ENCODE measurements at places on chromosomes 11 and 22.

DNA sequence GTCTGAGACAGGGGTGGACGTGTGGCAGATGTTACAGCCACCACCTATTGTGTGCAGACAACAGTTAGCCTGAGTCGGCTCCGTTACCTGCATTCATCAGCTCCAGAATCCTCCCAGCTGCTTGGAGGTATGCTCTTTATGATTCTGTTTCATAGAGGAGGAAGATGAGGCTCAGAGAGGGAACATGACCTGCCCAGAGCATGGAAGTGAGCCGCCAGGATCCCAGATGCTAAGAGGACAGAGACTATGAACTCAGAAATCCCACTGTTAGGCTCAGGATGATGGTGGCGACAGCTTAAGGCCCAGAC, 1.5 kb downstream of the EMID1 start:
- no peak for DNase-seq

DNA sequence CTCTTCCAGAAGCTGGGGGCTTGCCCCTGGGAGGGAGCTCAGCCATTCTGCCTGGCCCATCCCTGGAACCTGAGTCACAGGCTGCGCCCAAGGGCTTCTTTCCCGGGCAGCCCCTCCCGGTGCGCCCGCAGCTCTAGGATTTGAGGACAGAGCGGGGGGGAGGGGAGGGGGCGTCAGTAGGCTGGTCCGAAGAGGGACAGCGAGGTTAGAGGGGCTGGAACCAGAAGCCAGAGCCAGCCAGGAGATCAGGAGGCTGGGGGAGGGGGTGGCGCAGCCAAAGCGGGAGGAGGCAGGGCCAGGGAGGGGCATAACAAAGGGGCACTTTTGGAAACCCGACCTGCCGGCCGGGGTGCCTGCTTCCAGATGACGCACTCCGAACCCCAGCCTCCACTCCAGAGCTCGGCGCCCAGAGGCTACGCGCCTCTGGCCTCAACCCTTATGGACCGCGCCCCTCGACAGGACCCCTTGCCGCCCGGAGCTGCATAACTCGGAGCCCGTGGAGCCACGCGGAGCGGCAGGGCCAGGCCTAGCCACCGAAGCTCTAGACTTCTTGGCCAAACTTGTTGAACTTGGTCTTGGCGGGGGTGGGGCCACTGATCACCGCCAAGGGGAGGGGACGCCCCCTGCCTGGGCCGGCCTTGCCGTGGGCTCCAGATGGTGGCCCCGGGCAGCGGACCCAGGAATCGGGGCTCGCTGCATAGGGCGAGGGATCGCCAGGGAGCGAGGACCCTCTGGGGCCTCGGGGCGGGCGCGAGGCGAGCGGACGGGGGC, 744 bp downstream of the PACSIN3 start:
- DNase-seq = no peak

- DNase-seq = no peak
Observed at GRCh38 chr11:45933846-45934579, 11.6 kb downstream of the LARGE2 start.

DNA sequence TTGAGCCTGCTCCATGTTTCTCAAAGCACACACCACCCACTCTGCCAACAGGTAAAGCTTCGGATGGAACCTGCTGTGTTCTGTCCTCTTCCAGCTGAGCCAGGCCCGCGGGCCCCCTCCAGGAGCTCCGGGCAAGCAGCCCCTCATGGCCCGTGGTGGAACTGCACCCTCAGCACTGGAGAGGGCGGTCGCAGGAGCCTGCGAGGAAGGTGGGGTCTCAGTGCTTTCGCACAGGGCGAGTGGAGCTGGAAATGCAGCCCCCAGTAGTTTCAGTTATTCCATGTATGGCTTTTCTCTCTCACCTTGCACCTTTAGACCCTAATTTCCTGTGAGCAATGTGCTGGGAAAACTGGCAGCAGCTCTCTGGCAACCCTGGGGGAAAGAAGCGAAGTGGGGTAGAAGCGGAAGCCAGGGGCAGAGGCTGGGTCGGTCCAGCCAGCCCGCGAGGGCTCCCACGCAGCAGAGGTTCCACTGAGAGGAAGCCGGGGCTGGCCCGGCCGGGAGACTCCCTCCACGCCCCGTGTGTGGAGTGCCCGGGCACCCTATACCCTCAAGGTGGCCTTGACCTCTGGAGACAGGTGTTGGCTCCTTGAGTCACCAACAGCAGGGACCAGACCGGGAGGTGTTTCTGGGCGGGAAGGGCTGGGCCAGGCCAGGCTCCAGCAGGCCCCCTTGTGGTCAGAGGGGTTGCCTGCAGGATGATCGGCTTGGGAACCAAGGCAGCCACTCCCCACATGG, 119.9 kb upstream of the TMEM45B start:
- peak; percentile 22 for DNase-seq

DNA sequence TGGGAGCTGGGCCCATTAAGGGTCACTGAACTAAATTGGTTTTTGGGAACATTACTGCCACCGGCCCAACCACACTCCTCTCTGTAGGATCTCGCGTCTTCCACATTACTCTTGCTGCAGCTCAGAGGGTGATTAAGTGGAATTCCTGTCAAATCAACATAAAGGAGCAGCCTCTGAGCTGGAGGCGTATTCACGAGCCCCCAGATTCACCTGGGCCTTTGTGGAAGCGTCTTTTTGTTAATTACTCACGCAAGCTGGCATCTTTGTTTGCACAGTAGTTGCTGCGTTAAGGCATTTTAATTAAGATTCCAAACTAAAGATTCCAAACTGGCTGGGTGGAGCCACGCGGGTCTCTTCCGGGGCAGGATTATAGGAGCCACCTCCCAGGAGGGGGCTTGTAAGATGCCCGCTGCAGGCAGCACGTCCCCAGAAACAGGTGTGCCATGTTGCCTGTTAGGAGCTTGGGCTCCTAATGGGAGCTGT, 21.5 kb upstream of the RFPL3 start:
- DNase-seq = no peak

- no peak for DNase-seq
Observed at GRCh38 chr11:110735455-110736170, 23.4 kb upstream of the ARHGAP20 start.
